ENCODE measurements at places on chromosomes 12 and 14. TPM values are rescaled to one million over a fixed set of nuclear protein-coding genes. Genes with fewer than 3 reads are reported as not detected.

Gene LYZ
- not detected for total RNA-seq

Gene KRT79
- total RNA-seq, result not detected

Gene DEGS2
- not detected for total RNA-seq

Gene PYGL
- 63.0 TPM for total RNA-seq

Gene ESRRB
- 1.2 TPM for total RNA-seq

Gene SCARB1
- total RNA-seq, result 7.8 TPM

Gene KRT2
- not detected for total RNA-seq

Gene EPS8
- total RNA-seq, result 17.0 TPM

Gene PHLDA1
- total RNA-seq, result 1.2 TPM

Gene ACOT6
- not detected for total RNA-seq

Gene CEBPE
- not detected for total RNA-seq

Gene PRMT5
- 54.6 TPM for total RNA-seq

Gene SLC38A4
- total RNA-seq, result 2.5 TPM

Gene KRT85
- total RNA-seq, result not detected

Gene ZNF891
- 7.2 TPM for total RNA-seq

Gene WSCD2
- total RNA-seq, result 6.6 TPM

Gene DTX1
- total RNA-seq, result 5.2 TPM

Gene KIF26A
- 40.2 TPM for total RNA-seq

Gene SNX6
- 365 TPM for total RNA-seq

Gene PRKD1
- total RNA-seq, result 8.1 TPM

Gene PPP1R1A
- total RNA-seq, result 2.3 TPM

Gene CCDC91
- total RNA-seq, result 24.8 TPM

Gene DYRK4
- 15.2 TPM for total RNA-seq

Gene OR6C1
- not detected for total RNA-seq

Gene DIO2
- 0.03 TPM for total RNA-seq

Gene CACNA2D4
- total RNA-seq, result 8.5 TPM

Gene GPR137C
- total RNA-seq, result 9.3 TPM

Gene IL22
- not detected for total RNA-seq

Gene IGF1
- not detected for total RNA-seq

Gene SMIM41
- total RNA-seq, result not detected

Gene ANKLE2
- 59.1 TPM for total RNA-seq

Gene ANKRD33
- 0.39 TPM for total RNA-seq

Gene HAL
- 0.06 TPM for total RNA-seq

Gene CLEC7A
- not detected for total RNA-seq

Gene ASPG
- 0.87 TPM for total RNA-seq

Gene RND1
- total RNA-seq, result 9.8 TPM

Gene SLC5A8
- total RNA-seq, result not detected

Gene FAM181A
- not detected for total RNA-seq

Gene DLGAP5
- 313 TPM for total RNA-seq

Gene PRDM4
- 21.9 TPM for total RNA-seq

Gene EML5
- 0.71 TPM for total RNA-seq

Gene TAS2R50
- 2.4 TPM for total RNA-seq

Gene TSPAN19
- total RNA-seq, result 4.3 TPM

Gene MORN3
- total RNA-seq, result 0.19 TPM

Gene FITM1
- total RNA-seq, result 1.2 TPM

Gene STYK1
- total RNA-seq, result 0.15 TPM

Gene FOXN4
- total RNA-seq, result not detected

Gene POTEG
- total RNA-seq, result not detected

Gene SLC38A6
- 11.2 TPM for total RNA-seq

Gene NGB
- total RNA-seq, result not detected

Gene CD163
- total RNA-seq, result not detected

Data from neural progenitor cell (in vitro differentiated cells).